ENCODE measurements at places on chromosomes 4 and X. TPM values are rescaled to one million over a fixed set of nuclear protein-coding genes. Genes with fewer than 3 reads are reported as not detected.
A peak's percentile ranks its signal among the peaks of the same experiment; 100 is the strongest.

GRCh38 chr4:140726776-140727500, 29.2 kb downstream of the TBC1D9 start:
- DNase-seq = no peak
- peak overlapping the region; percentile 37 for H3K27ac ChIP-seq
- no peak overlapping the region for H3K4me3 ChIP-seq
- no peaks in the 10 kb centered on the region for H3K36me3 ChIP-seq

The FGD1 gene
- total RNA-seq = 6.4 TPM

DNA sequence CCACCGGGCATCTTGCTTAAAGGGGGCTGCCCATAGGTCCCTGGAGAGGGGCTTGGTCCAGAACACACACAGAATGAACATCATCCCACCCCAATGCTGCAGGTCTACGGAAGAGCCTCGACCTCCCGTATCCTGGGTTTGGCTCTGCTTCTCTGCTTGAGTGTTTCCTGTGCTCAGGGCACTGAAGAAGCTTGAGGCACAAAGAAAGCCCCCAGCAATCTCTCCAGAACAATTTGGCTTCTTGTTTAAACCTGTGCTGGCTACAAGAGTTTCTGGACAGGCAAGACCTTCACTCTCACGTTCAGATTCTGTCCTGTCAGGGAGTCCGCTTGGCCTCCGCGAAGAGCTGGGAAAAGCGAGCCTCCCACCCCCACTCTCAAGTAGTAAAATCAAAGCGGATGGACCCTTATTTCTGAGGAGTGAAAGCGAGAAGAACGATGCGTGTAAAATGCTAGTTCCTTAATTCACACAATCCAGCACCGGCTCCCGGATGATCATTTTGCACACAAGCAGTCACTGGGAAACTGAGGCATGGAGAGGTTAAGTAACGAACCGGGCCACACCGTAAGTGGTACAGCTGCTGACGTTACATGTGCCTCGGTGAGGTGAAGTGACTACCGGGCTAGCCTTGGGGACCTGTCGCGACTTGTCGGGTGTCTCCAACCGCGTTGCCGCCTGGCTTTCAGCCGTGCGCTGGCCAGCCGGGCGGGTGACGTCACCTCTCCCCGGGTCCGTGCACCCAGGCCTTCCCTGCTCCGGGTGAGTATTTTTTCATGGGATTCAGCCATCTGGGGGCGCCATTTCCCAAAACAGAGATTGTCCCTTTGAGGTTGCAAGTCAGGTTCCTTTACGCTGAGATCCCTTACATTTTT, 3.1 kb upstream of the SFRP2 start:
- peak; percentile 71 for DNase-seq
- H3K27me3 ChIP-seq = peaks cover 97% of the 10 kb centered on the region
- H3K27ac ChIP-seq = no peak overlapping the region
- peaks cover 14% of the 10 kb centered on the region for H3K4me1 ChIP-seq
- H3K4me3 ChIP-seq = no peak overlapping the region

The GAGE12J gene
- not detected for total RNA-seq

- H3K27me3 ChIP-seq = no peaks in the 10 kb centered on the region
- H3K36me3 ChIP-seq = no peaks in the 10 kb centered on the region
- DNase-seq = no peak
- peaks cover 26% of the 10 kb centered on the region for H3K4me1 ChIP-seq
- no peak overlapping the region for H3K27ac ChIP-seq
Observed at GRCh38 chr4:98919996-98920395, 8.9 kb downstream of the EIF4E start.

- no peak overlapping the region for H3K4me3 ChIP-seq
- peak; percentile 77 for DNase-seq
- peaks cover under 1% of the 10 kb centered on the region for H3K4me1 ChIP-seq
- no peak overlapping the region for H3K27ac ChIP-seq
- H3K27me3 ChIP-seq = no peaks in the 10 kb centered on the region
- no peaks in the 10 kb centered on the region for H3K36me3 ChIP-seq
Observed at GRCh38 chr4:8283631-8284121, 14.1 kb downstream of the HTRA3 start.

DNA sequence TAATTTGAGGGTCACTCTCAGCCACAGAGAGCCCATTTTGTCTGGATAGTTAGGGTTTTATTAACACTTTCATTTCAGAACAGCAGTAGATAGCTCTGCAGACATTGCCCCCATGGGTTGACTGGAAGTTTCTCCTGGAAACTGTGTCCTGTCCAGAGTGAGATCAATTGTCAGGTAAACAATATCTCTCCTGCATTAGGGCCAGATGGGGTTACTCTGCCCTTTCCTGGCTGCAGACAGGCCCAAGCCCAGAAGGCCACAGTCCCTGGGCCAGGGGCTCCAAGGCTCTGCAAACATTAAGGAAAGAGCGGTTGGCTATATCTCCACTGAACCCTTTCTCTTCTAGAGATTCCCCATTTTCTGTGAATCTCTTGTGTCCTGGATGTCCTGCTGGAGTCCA, 436.8 kb upstream of the PRKX start:
- no peaks in the 10 kb centered on the region for H3K27me3 ChIP-seq
- DNase-seq = no peak
- H3K4me3 ChIP-seq = no peak overlapping the region
- H3K4me1 ChIP-seq = no peaks in the 10 kb centered on the region

The MAP7D2 gene
- total RNA-seq = 1.5 TPM

GRCh38 chr4:102253860-102254259, 91.4 kb downstream of the SLC39A8 start:
- no peak overlapping the region for H3K4me3 ChIP-seq
- no peaks in the 10 kb centered on the region for H3K36me3 ChIP-seq
- H3K27ac ChIP-seq = no peak overlapping the region
- H3K27me3 ChIP-seq = no peaks in the 10 kb centered on the region
- DNase-seq = no peak

The SATL1 gene
- not detected for total RNA-seq

GRCh38 chr4:14345356-14345775, 656.9 kb upstream of the CPEB2 start:
- H3K4me3 ChIP-seq = no peak overlapping the region
- H3K36me3 ChIP-seq = no peaks in the 10 kb centered on the region
- no peaks in the 10 kb centered on the region for H3K27me3 ChIP-seq
- H3K27ac ChIP-seq = no peak overlapping the region
- H3K4me1 ChIP-seq = no peaks in the 10 kb centered on the region

GRCh38 chr4:104868533-104868932, 278.1 kb upstream of the TET2 start:
- DNase-seq = no peak
- no peaks in the 10 kb centered on the region for H3K27me3 ChIP-seq
- H3K27ac ChIP-seq = no peak overlapping the region
- peaks cover 13% of the 10 kb centered on the region for H3K4me1 ChIP-seq

- H3K36me3 ChIP-seq = no peaks in the 10 kb centered on the region
- no peak overlapping the region for H3K27ac ChIP-seq
- H3K4me3 ChIP-seq = no peak overlapping the region
Observed at GRCh38 chr4:81965454-81965853, 408.3 kb downstream of the HNRNPD start.

The PDLIM3 gene
- total RNA-seq = 33.6 TPM

DNA sequence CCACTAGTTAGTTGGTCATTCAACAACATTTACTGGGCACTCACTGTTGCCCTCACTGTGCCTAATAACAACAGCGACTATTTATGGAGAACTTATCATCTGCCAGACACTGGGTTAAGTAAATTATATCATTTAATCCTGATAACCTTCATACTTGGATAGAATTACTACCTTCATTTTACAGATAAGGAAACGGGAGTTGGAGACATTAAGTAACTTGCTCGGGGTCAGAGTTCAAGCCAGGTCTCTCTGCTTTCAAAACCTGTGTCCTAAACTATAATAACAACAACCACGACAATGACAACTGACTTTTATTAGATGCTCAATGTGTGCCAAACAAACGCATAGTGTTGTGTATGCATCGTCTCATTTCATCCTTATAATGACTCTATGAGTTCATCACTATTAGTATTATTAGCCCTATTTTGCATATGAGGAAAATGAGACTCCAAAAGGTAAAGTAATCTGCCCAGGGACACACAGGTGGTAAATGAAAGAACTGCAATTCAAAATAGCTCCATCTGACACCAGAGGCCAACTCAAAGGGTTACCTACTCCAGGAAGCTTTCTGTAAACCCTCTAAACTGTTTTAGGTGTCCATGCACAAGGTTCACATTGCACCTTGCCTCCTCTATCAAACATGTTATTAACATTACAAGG, 98.4 kb upstream of the ACSL4 start:
- no peak overlapping the region for H3K27ac ChIP-seq
- H3K4me3 ChIP-seq = no peak overlapping the region
- H3K27me3 ChIP-seq = no peaks in the 10 kb centered on the region
- H3K36me3 ChIP-seq = no peaks in the 10 kb centered on the region
- DNase-seq = no peak
- no peaks in the 10 kb centered on the region for H3K4me1 ChIP-seq

DNA sequence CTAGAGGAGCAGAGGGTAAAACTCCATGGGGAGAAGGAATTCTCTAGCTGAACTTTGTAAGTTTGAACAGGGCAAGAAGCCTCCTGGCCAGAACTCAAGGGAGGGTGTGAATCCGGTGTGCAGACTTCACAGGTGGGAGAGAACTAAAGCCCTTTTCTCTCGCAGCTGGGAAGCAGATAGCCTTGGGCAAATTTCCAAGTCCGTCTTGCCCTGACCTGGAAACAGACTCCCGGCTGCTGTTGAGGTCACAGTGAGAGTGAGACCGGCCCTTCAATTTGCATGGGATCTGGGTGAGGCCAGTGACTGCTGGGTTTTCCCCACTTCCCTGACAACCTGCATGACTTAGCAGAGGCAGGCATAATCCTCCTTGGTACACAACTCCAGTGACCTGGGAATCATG, 94.5 kb upstream of the ZNF827 start:
- no peaks in the 10 kb centered on the region for H3K27me3 ChIP-seq
- no peak for DNase-seq
- H3K27ac ChIP-seq = no peak overlapping the region
- H3K4me3 ChIP-seq = no peak overlapping the region
- no peaks in the 10 kb centered on the region for H3K4me1 ChIP-seq

DNA sequence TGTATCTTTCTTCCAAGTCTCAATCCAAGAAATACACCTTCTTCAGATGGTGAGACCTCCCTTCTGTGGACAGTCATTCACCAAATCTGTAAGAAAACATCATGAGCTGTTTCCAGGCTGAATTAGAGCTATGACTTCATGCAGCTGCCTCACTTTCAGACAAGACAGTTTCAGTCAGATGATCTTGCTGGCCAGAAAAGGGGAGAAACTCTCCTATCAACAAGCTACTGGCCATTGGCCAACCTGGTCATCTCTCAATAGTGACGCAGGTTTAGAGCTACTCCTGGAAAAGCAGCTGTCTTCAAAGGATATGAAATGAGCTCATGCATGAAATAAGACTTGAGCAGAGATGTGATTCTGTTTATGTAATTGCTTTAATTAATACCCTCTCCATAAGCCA, 69.6 kb upstream of the NDP start:
- H3K4me1 ChIP-seq = no peaks in the 10 kb centered on the region
- no peaks in the 10 kb centered on the region for H3K27me3 ChIP-seq
- H3K36me3 ChIP-seq = no peaks in the 10 kb centered on the region
- no peak overlapping the region for H3K4me3 ChIP-seq

DNA sequence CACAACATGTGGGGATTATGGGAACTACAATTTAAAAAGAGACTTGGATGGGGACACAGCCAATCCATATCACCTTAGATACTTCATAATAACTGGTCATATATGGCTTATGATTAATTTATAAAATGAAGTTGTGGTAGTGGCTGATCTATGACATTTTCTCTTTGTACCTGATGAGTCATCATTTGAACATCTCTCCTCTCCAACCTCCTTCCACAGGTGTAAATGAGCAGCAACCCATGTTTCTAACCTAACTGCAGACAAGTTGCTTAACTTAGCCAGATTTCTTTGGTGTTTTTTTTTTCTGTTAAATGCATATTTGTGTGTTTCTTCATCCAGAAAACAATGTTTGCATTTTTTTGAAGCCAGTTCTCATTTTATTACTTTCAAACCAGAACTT, 42.6 kb downstream of the SPANXA2 start:
- H3K27me3 ChIP-seq = no peaks in the 10 kb centered on the region
- H3K27ac ChIP-seq = no peak overlapping the region
- no peaks in the 10 kb centered on the region for H3K4me1 ChIP-seq
- DNase-seq = no peak
- no peak overlapping the region for H3K4me3 ChIP-seq

- H3K4me3 ChIP-seq = no peak overlapping the region
- peak; percentile 51 for DNase-seq
- peaks cover 30% of the 10 kb centered on the region for H3K36me3 ChIP-seq
- no peak overlapping the region for H3K27ac ChIP-seq
- no peaks in the 10 kb centered on the region for H3K4me1 ChIP-seq
Observed at GRCh38 chrX:19544693-19545305, 29.5 kb upstream of the MAP3K15 start.

The TRMT10A gene
- total RNA-seq = 5.1 TPM

- H3K4me1 ChIP-seq = no peaks in the 10 kb centered on the region
- H3K4me3 ChIP-seq = no peak overlapping the region
- DNase-seq = no peak
- H3K27ac ChIP-seq = no peak overlapping the region
- H3K27me3 ChIP-seq = no peaks in the 10 kb centered on the region
Observed at GRCh38 chr4:166499820-166500219, 626.8 kb downstream of the TLL1 start.

GRCh38 chr4:174316954-174317353, 33.2 kb downstream of the CEP44 start:
- no peaks in the 10 kb centered on the region for H3K27me3 ChIP-seq

The CEP44 gene
- 11.9 TPM for total RNA-seq

DNA sequence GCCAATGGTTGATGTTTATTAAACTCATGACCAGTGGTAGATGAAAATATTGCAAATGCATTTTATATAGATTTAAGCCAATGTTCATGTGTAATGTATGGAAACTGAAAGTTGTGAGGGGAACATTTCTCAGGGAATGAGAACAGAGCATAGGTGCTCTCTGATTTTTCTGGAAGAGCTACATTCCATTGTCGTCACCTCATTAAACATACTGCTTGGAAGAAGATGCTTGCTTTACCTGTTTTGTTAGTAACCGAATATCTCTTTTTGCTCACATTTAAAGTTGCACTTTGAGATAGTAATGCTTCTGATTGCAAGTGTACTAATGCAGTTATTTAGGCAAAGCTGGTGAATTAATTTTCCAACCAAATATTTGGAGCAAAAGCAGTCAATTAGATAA, 93.8 kb upstream of the CLCN4 start:
- no peaks in the 10 kb centered on the region for H3K27me3 ChIP-seq
- no peak overlapping the region for H3K27ac ChIP-seq

All from left lung (tissue), 14 donors.